ENCODE measurements at places on chromosomes 7 and 10.

DNA sequence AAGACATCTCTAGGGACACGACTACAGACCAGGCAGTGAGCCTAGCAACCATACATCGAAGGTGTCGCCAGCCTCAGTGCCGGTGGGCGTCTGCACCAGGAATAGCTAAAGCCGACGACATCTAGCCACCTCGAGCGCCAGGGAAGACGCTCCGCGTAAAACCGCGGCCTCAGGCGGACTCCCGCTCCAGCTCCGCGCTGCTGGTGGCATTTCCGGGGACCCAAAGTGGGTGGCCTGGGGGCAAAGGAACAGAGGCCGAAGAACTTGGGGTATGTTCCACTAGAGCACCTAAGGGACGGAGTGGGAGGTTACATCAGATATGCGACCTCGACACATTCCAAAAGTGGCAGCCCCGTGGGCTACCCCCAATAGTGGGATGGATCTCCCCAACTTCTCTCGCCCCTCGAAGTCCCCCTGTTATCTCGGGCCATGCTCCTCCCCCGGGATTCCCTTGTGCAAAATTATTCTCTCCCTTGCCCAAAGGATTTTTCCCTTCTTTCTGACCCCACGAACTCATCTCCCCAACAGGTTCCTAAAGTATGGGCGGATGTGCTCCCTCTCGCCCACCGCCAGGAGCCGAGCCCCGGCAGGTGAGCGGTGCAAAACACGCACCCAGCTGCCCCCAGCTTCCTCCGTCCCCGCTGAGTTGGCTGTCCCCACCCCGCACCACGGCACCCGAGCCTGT, 1.2 kb downstream of the KCNMA1 start:
- no peak for DNase-seq

DNA sequence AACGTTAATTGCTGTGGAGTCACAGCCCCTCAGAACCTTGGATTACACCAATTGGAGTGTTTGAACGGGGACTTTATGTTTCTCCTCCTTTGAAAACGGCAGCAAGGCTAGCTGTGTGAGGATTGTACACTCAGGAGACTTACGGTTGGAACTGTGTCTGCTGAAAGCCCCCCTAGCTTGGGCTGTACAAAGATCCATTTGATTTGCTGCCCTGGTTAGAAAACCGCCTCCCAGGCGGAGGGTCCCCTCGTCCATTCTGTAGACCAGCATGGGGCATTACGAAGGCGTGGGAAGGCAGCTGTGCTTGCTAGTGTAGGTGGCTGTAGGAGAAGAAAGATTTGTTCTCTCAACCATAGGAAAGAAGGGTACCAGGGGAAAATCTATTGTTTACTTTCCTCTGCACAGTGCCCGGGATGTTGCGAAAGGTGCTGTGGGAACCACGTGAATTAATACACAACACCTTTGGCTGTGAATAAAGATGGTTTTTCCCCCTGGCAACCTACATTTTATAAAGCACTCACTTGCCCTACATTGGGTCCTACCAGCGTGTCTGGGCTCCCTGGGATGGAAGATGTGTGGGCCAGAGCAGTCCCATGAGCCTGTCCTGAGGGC, 73.4 kb upstream of the BTBD16 start:
- DNase-seq, result no peak

DNA sequence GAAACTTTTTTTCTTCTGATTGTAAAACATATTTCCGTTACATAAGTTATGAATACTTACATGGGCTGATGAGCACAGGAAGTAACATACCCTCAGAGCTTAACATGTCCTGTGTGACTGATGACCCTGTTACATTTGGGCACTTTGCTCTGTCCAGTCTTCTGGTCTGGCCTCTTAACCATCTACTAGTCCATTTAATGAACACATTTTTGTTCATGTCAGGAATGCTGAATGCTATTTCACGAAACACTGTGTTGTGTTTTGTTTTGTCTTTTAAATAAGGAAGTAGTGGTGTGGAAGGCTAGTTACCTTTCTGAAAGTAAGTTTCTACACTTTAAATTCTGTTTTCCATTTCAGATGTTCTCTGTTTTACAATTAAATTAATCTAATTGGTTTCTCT, 77.7 kb downstream of the RBM33 start:
- DNase-seq, result no peak

GRCh38 chr7:22411977-22412693, 55.2 kb upstream of the RAPGEF5 start:
- no peak for DNase-seq

- no peak for DNase-seq
Measured at GRCh38 chr7:137689761-137690160, 157.0 kb downstream of the DGKI start.

DNA sequence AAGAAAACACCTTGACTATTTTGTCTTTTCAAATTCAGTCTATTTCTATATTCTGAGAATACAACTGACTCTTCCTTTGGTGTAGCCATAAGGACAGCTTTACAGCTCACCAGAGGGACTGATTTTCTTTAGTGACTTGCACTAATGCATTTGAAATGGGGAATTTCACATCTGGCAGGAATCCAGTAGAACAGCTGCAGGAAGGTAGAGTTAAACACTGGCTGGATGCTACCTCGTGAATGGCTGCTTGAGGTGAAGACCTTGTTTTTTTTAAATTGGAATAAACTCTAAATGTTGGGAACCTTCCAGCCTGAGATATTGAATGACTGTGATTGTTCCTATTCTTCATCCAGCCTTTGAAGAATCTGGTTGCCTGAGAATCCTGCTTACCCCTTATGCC, 139.5 kb upstream of the STK17A start:
- no peak for DNase-seq

- DNase-seq, result no peak
Measured at GRCh38 chr7:11130012-11130411, 156.3 kb downstream of the PHF14 start.

GRCh38 chr10:117905404-117905803, 141.3 kb downstream of the RAB11FIP2 start:
- DNase-seq, result no peak

GRCh38 chr7:94561841-94562514, 52.4 kb downstream of the CASD1 start:
- DNase-seq, result no peak

Measured in skin of body (tissue), 3 donors.